ENCODE measurements at places on chromosomes 2 and 18.

GRCh38 chr2:187165936-187166610, 282.0 kb downstream of the CALCRL start:
- no peak for DNase-seq

DNA sequence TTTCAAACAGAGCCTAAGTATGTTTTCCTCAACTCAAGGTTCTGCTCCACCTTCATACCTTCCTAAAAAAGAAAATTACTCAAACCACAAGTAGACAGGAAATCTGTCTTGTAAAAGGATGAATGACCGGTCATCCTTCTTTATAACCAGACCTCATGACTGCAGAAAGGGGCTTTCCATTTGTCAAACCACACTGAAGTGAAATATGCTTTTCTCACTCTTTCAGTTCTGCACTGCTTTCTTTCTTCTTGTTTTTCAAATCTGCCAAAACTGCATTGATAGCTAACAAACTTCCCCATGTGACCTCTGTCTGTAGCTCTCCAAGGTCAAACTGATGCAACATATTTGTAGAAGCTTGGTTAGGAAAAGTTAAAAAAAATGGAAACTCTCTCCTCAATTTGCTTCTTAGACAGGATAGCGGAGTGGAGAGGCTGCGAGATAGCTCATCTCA, 308.9 kb upstream of the CCDC68 start:
- DNase-seq = no peak

- no peak for DNase-seq
Observed at GRCh38 chr2:96683972-96684820, 41.6 kb downstream of the FER1L5 start.

GRCh38 chr18:75052475-75052874, 156.5 kb downstream of the PTGR3 start:
- DNase-seq = no peak

DNA sequence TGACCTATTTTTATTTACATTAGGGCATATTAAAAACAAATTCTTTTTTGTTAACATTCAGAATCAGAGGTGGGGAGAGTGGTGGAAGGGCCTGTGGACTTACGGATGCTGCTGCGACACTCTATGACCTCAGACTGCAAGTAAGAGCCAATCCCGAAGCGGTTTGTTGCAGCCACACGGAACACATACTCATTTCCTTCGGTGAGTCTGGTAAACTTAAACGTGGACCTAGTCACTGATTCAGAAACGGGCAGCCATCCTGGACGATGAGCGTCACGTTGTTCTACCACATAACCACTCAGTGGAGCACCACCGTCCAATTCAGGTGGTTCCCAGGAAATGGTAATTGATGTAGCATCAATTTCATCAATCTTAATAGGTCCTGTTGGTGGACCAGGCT, 61.9 kb downstream of the PLEKHA3 start:
- DNase-seq = no peak

- DNase-seq = no peak
Observed at GRCh38 chr18:4544142-4544541, 89.0 kb upstream of the DLGAP1 start.

DNA sequence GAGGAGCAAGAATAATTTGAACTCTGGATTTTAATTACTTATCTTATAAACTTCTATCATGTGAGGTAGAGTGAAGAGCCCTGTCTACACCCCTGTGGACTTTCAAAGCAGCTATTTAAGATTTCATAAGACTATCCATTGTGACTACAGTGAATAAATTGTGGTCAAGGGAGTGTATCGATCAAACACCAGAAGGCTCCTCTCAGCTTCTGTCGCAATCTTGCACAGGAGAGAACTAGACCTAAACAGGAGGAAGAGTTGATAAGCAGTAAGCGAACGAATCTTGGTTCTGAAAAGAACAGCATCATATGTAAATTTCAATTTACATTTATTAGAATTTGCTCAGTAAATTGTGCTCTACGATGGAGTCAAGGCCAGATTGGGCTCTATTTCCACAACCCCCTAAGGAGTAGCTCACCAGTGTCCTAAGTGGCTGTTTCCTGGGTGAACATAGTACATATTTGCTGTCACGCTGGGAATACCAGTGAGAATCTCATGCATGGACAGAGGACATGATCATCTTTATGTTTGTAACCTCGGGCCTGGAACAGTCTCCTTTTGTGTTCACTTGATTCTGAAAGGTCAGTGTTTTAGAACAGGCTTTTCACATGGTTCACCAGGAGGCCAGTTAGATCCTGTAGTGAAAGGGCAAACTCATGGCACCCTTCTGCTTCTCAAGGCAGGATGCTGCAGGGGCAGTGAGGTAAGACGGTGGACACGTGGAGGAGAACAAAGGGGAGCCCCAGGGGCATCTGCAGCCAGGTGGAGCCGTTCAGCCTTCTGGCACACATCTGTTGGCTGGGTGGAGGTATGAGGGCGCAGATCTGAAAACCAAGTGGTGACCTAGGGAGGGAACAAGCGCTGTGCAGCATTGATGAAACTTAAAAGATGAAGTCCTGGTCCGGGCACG, 33.3 kb downstream of the NPAS2 start:
- no peak for DNase-seq

DNA sequence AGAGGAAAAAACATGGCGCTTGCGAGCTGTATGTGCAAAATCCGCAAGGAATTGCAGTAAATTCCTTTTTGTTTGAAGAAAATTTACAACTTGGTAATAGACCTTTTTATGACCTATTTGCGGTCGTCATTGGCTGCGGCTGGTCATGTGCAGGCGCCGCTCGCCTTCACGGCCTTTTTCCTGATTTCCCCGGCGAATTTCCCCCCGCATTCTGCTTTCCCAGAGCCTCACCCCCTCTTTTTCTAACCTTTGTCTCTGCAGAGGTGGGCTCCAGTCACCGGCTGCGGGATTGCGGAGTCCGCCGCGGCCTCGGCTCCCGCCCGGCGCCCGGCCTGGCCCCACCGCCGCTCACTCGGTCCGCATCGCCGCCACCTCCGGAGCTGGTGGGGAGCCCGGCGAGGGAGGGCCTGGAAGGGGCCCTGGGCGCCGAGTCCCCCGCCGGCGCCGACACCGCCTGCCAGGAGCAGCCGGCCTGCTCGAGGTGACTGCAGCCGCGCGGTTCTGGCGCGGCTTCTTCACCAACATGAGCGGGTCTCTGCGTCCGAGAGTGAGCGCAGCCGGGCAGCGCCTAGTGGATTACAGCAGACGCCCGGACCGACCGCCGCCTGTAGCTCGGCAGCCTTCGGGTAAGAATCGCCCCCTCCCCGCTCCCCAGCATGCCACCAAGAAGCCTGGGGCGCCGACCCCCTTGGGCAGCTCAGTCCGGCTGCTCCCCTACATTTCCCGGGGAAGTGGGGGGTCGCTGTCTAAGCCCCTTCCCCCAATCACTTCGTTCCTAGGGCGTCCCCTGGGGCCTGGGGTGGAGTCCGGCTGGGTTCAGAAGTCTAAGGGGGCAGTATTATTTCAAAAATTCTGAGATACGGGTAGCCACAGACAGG, 7.1 kb downstream of the HOXD8 start:
- no peak for DNase-seq

GRCh38 chr2:72765997-72766609, 59.7 kb downstream of the EXOC6B start:
- no peak for DNase-seq

GRCh38 chr2:174158003-174158402, 90.3 kb downstream of the OLA1 start:
- peak; percentile 21 for DNase-seq

- no peak for DNase-seq
Observed at GRCh38 chr2:72034353-72035095, 113.1 kb downstream of the CYP26B1 start.

DNA sequence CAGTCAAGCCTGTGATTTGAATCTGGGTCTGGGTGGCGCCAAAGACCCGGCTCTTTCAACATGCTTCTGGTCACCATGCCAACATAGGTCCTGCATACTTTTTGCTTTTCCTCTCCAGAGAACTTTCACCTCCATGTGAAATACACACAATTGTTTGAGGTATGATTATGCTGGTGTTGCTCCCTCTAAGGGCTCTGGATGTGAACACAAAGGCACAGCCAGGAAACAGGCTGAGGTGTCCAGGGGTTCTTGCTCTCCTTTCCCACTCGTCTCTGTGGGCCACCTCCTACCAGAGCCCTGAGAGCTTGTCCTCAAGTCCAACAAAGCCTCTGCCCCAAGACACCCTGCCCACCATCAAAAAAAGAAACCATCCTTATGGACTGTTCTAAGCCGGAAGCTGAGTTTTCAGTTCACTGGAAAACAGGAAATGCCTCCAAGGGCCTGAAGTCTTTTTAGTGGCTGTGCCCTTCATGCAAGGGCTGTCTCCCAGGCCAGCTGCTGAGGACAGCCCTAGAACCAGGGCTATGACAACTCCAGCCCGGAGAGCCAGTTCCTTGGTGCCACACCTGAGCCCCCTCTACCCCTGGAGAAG, 100.2 kb upstream of the EPAS1 start:
- DNase-seq = no peak

DNA sequence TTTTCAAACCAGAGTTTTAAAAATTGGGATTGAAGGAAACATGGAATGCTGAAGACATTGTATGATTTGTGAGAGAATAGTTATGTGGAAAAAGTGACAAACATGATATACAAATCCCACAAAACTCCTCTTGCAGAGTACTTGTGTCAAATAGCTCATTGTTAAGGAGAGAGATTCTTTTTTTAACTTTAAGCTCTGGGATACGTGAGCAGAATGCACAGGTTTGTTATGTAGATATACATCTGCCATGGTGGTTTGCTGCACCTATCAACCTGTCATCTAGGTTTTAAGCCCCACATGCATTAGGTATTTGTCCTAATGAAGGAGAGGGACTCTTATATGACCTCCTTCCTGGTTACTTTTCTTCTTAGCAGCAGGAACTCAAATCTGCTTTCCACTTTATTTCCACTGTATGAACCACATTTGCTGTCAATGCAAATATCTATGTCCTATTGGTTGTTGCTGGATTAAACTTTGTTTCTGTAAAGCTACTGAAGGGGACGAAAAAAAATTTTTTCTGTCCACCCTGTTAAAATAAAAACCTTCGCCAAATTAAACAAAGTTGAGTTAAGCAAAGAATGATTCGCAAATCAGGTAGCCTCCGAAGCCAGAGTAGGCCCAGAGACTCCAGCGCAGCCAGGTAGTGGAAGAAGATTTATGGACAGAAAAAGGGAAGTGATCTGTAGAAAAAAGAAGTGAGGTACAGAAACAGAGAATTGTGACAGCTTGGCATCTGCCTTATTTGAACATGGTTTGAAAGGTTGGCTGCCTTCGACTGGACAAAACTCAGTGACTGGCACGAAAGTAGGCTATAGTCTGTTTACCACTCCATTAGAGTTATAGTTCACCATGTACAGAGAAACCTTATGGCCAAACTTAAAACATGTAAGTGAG, 430.1 kb upstream of the CHST9 start:
- no peak for DNase-seq

- no peak for DNase-seq
Observed at GRCh38 chr2:95026471-95027368, 1.2 kb downstream of the MAL start.

- DNase-seq = no peak
Observed at GRCh38 chr2:75098856-75099255, 100.5 kb downstream of the TACR1 start.

- DNase-seq = no peak
Observed at GRCh38 chr2:71610671-71611070, 157.3 kb downstream of the DYSF start.

DNA sequence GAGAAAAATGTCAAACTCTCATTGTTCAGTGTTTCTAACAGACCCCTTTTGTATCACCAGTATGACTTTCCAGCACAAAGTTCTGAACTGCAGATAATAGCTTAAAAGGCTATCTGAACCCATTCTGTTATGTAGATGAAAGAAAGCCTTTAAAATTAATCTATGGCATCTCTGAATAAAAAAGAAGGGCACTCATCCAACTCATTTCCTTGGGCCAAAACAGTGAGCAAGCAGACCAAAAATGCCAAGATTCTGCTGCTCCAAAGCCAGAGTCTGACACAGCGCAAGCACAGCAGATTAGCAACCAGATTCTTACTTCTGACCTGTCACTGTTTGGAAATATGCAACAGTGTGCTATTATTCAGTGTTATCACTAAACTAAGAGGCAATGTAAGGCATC, 22.6 kb upstream of the ITGA6 start:
- DNase-seq = no peak

DNA sequence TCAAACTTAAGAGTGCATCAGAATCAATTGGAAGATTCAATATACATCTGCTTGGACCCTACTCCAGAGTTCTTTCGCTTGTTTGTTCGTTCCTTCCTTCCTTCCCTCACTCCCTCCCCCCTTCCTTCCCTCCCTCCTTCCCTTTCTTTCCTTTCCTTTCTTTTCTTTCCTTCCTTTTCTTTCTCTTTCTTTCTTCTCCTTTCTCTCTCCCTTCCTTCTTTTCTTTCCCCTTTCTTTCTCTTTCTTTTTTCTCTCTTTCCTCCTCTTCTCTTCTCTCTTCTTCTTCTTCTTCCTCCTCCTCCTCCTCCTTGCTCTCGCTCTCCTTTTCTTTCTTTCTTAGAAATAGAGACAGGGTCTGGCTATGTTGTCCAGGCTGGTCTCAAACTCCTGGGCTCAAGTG, 45.9 kb downstream of the MTHFD2 start:
- DNase-seq = no peak

DNA sequence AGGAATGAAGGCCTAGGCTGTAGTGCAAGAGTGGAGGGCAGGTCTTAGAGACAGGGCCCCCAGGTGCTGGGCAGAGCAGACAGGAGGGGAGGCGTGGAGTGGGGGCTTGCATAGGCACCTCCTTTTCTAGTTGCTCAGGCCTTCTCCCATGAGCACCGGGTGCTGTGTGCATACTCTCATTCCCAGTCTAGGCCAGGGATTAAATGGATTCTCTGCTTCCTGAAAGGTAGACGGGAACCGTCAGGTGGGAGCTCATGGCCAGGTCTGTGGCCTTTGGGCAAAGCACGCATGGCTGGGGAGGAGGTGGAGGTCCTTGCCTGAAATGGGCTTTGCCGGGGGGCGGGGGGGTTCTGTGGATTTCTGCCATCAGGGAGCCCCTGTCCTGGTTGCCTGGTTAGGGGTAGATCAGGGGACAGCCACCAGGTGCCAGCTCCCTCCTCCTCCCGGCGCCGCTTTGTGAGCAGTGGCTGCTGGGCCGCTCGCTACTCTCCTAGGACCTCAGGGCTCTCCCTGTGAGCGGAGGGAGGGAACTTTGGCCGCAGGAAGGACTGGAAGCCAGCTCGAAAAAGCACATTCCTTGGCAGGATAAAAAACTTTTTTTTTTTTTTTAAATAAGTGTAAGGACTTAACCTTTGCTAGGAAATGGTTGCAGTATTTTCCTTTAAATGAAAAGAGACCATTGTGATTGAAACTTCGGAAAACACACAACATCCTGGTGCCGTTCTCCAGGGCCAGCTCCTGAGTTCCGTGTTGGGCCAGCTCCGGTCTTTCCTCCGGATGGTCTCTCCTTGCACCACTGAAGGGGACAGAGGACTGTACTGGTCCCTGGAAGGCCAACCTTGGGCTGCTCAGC, 82.8 kb upstream of the HAAO start:
- DNase-seq = no peak

- DNase-seq = no peak
Observed at GRCh38 chr2:26630235-26630634, 10.9 kb downstream of the CIB4 start.

- DNase-seq = peak; percentile 56
Observed at GRCh38 chr2:224646242-224646846, 61.2 kb upstream of the CUL3 start.

All from NCI-H526 treated with DMSO at 0.1 percent for 48 hours (cell line).